ENCODE measurements at places on chromosomes 1 and 21.

- DNase-seq, result no peak
Observed at GRCh38 chr1:106055855-106056254, 1000.6 kb upstream of the PRMT6 start.

- no peak for DNase-seq
Observed at GRCh38 chr1:1797731-1798341, 19.6 kb upstream of the NADK start.

DNA sequence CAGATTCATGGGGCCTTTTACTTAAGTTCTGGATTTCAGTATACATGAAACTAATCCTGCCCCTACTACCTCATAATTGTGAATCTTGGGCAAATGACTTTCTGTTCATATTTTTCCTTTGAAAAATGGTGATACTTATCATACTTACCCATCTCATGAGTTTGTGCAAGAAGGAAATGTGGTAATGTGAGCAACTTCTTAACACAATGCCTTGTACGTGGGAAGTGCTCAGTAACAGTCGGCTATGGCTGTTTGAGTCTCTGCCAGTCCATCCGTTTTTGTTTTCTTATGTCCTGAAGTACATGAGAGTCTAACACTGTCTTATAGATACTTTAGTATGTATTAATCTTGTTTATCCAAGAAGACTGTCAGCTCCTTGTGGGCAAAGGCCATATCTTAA, 86.5 kb downstream of the PATJ start:
- no peak for DNase-seq

DNA sequence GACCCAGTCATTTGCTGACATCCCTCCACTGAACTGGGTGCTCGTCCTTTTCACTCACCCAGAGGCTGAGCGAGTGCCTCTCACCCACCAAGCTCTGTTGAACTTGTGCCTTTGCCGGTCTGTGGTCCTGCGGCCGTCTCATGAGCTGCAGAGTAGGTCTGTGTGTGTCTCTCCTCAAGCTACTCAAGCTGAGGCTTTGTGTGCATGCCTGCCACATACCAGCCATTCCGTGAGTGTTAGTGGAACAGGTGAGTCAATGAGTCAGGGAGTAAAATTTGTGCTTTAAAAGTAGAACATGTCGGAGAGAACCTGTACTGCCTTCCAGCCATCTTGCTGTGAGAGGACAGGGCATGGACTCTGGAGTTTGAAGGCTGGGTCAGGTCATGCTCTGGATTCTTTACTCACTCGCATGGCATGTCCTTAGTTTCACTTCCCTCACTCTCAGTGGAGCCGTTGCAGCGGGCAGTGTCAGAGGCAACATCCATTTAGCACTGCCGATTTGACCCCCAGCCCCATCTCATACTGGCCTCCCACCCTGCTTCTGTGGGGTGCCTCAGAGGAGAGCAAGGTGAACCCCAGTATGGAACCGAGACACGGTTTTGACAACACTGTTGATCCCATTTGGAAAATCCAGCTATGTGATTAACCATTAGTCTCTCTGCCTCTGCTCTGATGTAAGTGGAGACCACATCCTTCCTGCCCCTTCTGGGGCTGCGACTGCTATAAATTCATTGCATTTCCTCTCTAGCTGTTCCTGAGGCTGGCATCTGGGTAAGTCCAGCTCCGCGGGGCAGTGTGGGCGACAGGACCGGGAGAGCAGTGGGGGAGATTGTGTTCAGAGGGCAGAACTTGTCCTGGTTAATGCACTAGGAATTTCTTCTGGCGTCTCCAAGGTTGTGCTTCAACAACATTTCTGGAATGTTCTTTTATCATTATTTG, at the start of gene NLRP3:
Gene NLRP3 (plus strand): TSS at position 751 of the 939 bp plus-strand sequence. CDS start 2,628 bp downstream, outside the sequence.
- DNase-seq, result peak; percentile 29

- DNase-seq, result no peak
Observed at GRCh38 chr21:46000182-46000730, 18.7 kb downstream of the COL6A1 start.

- no peak for DNase-seq
Observed at GRCh38 chr1:118122234-118123004, 62.6 kb downstream of the SPAG17 start.

DNA sequence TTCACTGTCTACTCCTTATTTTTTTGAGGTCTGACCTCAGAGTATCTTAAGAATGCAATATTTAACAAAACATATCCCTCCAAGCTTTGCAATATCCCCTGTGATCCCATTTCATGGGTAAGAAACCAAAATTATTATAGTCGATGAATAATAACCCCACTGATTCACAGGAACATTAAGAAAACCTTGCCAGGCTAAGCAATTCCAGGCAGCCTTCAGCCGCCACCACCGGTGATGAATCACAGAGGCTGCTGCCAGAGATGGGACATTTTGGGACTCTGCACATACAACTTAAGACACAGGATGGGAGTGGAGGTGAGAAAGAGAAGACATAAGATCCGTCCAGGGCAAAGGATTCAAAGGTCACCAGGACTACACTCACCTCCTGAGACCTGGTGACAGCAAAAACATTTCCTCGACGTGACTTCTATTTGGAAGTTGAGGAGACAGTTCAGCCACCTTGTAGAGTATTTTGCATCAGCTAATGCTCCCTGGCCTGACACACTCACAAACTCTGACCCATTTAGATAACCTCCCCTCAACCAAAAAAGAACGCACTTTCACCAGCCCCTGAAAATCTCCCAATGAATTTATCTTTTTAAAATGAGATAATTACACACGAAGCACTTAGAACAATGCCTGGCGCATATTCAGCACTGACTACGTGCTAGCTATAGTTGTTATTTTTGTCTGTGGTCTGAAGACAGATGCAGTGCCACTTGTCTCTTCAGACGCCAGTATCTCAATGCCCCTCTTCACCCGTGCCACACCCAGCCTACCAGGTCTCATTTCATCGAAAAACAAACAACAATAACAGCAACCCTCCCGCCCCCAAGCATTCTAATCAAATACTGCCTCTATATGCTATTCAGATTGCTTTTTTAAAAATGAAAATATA, 17.8 kb upstream of the OVAAL start:
- DNase-seq, result no peak

DNA sequence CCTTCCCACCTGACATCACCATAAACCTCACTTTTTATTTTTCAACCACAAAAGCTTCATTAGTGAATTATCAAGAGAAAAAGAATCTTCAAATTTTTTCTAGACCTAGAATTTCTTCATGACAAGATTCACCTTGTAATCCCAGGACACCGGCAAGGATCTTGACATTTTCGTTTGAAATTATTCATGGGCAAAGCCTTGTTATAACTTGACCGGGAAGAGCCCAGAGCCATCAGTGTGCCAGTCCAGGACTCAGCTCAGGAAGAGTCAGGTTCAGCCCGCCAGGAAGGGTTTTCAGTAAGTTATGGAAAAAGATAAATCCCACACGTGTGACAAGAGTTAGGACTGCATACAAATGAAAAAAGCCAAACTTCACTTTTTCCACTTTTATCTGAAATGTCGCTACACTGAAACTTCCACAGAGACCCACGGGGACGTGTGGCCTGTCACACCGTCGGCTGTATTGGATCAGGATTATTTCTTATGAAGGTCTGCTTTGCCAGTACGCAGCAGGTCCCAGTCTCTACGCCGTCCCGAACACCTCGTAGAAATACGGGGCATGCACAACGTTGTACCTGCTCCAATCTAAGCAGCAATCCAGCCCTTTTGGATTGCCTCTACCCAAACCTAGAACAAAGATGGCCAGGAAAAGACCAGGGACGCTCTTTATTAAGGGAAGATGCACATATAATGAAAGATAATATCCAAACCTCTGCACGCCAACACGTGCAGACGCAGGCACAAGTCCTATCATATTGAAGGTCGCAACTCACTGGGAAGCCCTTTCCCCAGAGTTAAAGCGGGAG, 916 bp downstream of the F3 start:
- DNase-seq, result no peak
